ENCODE measurements at places on chromosomes 3 and 15.

GRCh38 chr3:101518421-101518871 is 5.4 kb upstream of the SENP7 start:
- DNase-seq: no peak

DNA sequence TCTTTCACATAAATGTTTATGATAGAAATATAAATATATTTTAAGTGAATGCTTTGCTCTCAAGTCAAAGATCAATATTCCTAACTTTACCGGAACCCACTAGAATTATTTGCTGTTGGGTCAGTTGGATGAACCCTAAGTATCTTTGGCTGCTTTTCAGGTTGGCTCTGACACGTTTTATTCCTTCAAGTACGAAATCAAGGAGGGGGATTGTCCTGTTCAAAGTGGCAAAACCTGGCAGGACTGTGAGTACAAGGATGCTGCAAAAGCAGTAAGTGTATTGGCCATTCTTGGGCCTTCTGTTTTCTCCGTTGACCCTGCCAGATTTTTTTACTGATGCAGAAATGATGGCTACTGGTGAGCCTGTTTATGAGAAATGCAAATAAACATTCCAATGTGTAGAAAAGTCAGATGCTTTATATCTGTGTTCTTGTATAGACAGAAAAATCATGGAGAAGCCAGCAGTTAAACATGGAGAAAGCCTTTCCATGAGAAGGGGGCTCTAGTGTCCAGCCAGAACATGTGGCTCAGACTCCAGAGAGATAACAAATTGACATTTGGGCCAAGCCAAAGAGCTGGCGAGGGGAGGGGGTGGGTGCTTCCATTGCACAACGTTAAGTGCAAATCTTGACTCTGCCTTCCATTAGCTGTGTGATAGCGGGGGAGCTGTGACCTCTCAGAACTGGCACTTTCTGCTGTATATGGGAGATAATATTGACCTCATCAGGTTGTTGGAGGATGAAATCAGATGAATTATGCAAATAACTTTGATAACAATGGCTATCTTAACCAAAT is 3.0 kb downstream of the KNG1 start:
- DNase-seq: no peak

DNA sequence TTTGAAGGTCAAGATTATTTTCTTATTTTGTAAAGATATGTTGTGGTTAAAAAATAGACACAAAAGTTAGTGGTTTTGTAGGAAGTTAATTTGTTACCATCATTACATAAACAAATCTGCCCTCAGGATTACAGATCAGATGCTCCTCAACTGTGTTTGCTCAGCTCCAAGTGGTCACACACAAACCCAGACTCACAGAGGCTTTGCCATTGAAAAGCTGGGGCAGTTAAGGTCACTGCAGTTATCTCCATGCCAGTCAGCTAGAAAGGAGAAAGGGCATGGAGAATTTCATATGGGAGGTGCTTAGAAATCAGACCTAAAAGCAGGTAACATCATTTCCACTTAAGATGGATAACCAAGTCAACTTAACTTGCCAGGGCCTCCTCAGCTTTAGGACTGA is 825.7 kb upstream of the GBE1 start:
- DNase-seq: no peak

DNA sequence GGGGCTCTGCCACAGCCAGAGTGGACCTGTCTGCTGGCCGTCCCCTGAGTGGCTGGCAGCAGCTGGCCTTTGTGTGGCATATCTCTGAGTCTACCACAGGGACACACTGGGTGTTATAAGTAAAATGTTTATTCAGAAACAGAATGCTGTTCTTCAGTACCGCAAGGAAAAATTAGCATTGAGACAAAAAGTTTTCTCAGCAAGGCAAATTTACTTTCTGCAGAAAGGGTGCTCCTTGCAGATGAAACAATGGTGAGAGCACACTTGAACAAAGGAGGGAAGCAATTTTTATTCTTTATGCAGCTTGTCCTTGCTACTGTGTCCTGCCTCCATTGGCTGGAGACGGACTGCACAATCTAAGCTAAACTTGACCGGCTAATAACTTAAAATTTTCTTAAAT is 4.0 kb downstream of the TMEM89 start:
- no peak for DNase-seq

- no peak for DNase-seq
These were observed 3.9 kb downstream of the RRP9 start for GRCh38 chr3:51937611-51938450.

DNA sequence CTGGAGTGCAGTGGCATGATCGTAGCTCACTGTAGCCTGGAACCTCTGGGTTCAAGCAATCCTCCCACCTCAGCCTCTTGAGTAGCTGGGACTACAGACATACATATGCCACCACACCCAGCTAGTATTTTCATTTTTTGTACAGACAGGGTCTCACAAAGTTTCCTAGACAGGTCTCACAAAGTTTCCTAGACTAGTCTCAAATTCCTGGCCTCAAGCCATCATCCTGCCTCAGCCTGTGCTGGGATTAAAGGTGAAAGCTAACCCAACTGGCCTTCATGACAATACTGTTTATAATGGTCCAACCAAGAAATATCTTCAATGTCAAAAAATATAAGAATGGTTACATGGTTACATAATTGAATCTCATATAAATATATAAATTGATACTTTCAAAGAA is 24.0 kb downstream of the GPR176 start:
- DNase-seq: no peak

DNA sequence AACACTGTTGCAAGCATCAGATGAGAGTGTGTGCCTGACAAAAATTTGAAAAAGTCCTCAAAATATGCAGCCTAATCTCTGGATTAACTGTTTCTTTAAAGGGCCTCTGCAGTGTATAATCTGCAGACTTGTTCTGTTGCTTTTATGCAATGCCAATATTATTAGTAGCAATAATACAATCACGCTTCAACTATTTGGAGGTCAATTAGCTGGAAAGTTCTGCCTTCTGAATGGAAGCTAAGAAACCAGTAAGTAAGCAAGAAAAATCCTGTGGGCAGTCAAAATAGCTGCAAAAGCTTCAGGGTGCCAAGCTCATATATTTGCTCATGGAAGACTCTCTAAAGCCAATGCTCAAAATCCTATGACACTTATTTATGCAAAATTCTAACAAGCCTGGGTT is 153.2 kb upstream of the NR2F2 start:
- DNase-seq: no peak

GRCh38 chr3:131658771-131659170 is 156.0 kb upstream of the MRPL3 start:
- DNase-seq: no peak

DNA sequence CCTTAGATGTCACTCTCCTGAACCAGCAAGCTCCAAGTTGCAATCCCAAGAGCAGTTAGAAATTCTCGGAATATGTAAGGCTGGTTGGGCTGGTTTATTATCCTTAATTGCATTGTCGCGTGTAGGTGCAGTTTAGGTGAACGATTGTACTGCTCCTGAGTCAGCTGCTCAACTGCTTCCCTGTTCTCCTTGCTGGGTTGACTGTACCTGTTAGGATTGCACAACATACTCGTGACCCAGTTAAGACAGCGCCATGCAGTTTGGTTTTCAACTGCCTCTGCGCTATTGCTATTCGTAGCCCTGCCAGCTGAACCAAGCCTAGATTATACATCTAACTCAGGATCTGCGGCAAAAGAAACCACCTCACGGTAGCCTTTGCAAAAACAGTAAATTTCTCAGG is 41.0 kb downstream of the BCL2L10 start:
- peak; percentile 84 for DNase-seq

- DNase-seq: no peak
These were observed 14.5 kb upstream of the SLC6A1 start for GRCh38 chr3:10977892-10978510.

- DNase-seq: no peak
These were observed 34.9 kb downstream of the SAXO2 start for GRCh38 chr15:82297546-82297945.
